ENCODE measurements at places on chromosomes 16 and 17.

DNA sequence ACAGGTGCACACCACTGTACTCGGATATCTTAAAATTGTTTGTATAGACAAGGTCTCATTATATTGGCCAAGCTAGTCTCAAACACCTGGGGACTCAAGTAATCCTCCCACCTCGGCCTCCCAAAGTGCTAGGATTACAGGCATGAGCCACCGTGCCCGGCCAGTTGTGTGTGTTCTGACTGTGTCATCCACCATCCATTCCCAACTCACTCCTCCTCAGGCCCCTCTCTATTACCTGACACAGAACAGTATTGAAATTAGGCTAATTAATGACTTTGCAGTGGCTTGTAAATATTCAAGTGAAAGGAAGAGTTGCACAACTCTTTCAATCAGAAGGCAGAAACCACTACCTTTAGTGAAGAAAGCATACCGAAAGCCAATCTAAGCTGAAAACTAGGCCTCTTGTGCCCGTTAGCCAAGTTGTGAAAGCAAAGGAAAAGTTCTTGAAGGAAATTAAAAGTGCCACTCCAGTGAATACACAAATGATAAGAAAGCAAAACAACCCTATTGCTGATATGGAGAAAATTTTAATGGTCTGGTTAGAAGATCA lies 28.7 kb downstream of the GOSR1 start:
- peaks cover 12% of the 10 kb centered on the region for H3K36me3 ChIP-seq
- peaks cover 17% of the 10 kb centered on the region for H3K4me1 ChIP-seq
- H3K27me3 ChIP-seq, result no peaks in the 10 kb centered on the region
- DNase-seq, result peak; percentile 24
- no peak overlapping the region for H3K27ac ChIP-seq

GRCh38 chr17:66353937-66354401 lies 51.6 kb downstream of the PRKCA start:
- H3K36me3 ChIP-seq, result no peaks in the 10 kb centered on the region
- H3K27ac ChIP-seq, result no peak overlapping the region
- peaks cover 33% of the 10 kb centered on the region for H3K4me1 ChIP-seq
- H3K27me3 ChIP-seq, result no peaks in the 10 kb centered on the region

GRCh38 chr17:8697323-8697741 lies 47.3 kb downstream of the CCDC42 start:
- peaks cover 25% of the 10 kb centered on the region for H3K4me1 ChIP-seq
- no peak overlapping the region for H3K27ac ChIP-seq
- H3K27me3 ChIP-seq, result peaks cover 28% of the 10 kb centered on the region
- DNase-seq, result no peak

GRCh38 chr17:17913695-17914332 lies 58.4 kb downstream of the TOM1L2 start:
- H3K4me3 ChIP-seq, result no peak overlapping the region
- peak; percentile 86 for DNase-seq
- peaks cover 14% of the 10 kb centered on the region for H3K4me1 ChIP-seq

DNA sequence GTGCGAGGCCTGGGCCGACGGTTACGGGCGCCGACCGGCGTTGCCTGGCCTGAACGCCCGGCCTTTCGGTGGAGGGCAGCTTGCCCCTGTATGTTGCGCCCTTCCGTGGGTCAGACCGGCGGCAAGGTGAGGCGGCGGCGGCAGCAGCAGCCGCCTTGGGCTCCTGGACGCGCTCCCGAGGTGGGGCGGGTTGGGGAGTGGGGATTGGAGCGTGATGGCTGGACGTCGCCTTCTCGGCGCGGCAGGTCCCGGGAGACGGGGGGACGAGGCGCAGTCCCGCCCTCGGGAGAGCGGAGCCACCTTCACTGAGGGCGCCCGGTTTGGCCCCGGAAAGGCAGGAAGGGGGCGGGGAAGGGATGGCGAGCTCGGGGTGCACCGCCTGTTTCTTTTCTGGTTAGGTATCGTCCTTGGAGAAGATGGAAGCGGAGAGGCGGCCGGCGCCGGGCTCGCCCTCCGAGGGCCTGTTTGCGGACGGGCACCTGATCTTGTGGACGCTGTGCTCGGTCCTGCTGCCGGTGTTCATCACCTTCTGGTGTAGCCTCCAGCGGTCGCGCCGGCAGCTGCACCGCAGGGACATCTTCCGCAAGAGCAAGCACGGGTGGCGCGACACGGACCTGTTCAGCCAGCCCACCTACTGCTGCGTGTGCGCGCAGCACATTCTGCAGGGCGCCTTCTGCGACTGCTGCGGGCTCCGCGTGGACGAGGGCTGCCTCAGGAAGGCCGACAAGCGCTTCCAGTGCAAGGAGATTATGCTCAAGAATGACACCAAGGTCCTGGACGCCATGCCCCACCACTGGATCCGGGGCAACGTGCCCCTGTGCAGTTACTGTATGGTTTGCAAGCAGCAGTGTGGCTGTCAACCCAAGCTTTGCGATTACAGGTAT lies 671 bp downstream of the DGKE start:
- peak; percentile 84 for DNase-seq
- peaks cover 27% of the 10 kb centered on the region for H3K4me1 ChIP-seq
- no peaks in the 10 kb centered on the region for H3K27me3 ChIP-seq
- peaks cover 3% of the 10 kb centered on the region for H3K36me3 ChIP-seq
- peak overlapping the region; percentile 91 for H3K27ac ChIP-seq

GRCh38 chr17:80426671-80427326 lies 11.8 kb downstream of the ENDOV start:
- H3K36me3 ChIP-seq, result no peaks in the 10 kb centered on the region
- H3K27me3 ChIP-seq, result no peaks in the 10 kb centered on the region
- H3K4me3 ChIP-seq, result no peak overlapping the region
- no peak overlapping the region for H3K27ac ChIP-seq
- peak; percentile 79 for DNase-seq
- H3K4me1 ChIP-seq, result peaks cover 8% of the 10 kb centered on the region

GRCh38 chr17:55398689-55399088 lies 22.9 kb downstream of the MMD start:
- H3K4me3 ChIP-seq, result no peak overlapping the region
- DNase-seq, result peak; percentile 24
- H3K4me1 ChIP-seq, result no peaks in the 10 kb centered on the region
- H3K27ac ChIP-seq, result no peak overlapping the region
- H3K36me3 ChIP-seq, result peaks cover 53% of the 10 kb centered on the region

Measured in stomach (tissue), 19 donors.